ENCODE measurements at places on chromosomes 1 and 21.

- no peak for DNase-seq
Observed at GRCh38 chr1:47637111-47637685, 199.4 kb downstream of the FOXD2 start.

DNA sequence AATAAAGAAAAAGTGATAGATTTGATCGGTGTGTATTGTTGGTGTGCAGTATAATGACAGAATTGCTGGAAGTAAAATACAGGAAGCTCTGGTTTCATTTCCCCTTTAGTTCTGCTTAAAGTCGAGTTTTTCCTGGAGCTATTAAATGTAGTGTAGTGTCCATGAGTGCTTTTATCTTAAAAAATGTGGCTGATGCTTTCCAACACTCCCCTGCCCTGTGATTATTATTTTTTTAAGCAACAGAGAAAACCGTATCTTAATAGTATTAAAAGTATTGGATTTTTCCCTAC is 1.1 kb downstream of the LGALS8 start:
- no peak for DNase-seq

- DNase-seq, result no peak
Observed at GRCh38 chr1:72435025-72435424, 152.7 kb upstream of the NEGR1 start.

- no peak for DNase-seq
Observed at GRCh38 chr1:98405581-98406074, 255.9 kb upstream of the SNX7 start.

GRCh38 chr1:33234131-33234530 is 22.2 kb upstream of the ZNF362 start:
- no peak for DNase-seq

- DNase-seq, result no peak
Observed at GRCh38 chr21:34933609-34934335, 115.3 kb downstream of the RUNX1 start.

DNA sequence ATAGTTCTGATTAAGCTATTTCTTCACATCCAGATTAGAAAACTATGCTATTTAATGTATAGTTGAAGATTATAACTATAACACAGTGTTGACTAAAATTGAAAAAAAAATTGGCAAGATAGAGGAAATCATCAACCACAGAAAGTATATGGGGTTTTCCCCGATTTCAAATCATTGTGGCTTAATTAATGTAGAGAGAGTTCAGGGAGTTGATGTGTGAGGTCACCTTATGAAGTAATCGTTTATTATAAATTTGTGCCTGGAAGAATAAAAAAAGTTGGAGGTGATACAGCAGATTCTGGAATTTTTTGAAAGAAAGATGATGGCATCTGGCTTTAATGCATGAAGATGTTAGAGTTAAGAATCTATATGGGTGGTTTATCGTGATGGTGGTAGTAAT is 84.3 kb downstream of the PTGS2 start:
- no peak for DNase-seq

DNA sequence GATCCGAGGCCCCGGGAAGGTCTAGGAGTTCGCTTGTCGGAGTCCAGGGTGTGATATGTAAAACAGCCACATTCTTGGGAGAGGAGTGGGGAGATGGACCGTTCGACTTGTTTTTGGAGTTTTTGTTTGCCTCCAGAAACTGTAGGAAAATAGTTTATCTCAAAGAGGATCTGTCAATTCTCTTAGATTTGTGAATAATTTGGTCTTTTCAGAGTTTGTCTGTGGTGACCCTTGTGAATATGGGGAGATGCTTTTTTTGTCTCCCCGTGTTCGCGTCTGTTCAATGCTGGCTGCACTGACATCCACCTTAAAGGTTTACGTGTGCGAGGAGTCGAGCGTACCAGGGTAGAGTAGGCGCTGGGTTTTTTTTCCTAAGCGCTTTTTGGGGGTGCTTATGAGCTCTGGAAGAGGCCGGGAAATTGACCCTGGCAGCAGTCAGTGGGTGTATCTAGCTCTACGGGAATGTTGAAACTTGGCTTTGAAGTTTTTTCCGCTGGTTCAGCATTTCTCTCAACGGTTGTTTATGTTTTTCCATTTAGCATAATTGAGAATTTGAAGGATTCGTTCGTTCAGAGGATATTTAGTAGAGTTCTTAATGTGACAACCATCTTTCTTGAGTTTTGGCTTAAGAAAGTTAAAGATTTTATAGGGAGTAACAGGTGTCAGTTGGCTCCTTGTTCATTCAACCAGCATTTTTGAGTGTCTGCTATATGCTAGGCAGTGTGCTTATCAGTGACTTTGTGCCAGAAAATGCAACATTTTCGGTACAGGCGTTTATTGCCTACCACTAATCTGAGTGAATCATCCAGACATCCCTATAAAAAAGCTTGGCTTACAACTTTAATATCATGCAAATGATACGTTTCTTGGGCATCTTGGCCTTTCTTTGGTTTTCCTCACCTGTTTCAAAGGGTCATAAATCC is 1.2 kb downstream of the SZRD1 start:
- DNase-seq, result no peak

DNA sequence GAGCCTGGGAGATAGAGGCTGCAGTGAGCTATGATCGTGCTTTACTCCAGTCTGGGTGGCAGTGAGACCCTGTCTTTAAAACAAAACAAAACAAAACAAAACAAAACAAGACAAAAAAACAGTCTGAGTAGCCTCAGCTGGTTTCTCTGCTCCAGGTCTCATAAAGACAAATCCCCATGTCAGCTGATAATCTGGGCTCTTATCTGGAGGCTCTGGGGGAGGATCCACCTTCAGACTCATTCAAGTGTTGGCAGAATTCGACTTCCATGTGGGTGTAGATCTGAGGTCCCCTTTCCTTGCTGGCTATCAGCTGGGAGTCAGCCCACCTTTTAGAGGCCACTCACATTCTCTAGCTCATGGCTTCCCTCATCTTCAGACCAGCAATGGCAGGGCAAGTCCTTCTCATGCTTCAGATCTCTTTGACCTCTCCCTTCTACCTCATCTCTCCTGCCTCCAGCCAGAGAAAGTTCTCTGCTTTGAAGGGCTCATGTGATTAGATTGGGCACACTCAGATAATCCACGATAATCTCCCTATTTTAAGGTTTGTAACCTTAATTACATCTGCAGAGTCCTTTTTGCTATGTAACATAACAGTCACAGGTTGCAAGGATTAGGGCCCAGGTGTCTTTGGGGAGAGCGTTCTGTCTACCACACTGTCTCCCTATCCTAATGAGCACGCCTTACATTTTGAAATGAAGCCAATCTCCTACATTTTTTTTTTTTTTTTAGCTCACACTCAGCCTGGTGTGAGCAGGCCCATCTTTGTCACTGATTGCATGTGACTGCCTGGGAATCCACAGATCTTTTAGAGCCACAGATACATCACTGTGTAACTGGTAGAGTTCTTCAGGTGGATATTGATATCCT is 7.5 kb upstream of the PYCR2 start:
- no peak for DNase-seq

DNA sequence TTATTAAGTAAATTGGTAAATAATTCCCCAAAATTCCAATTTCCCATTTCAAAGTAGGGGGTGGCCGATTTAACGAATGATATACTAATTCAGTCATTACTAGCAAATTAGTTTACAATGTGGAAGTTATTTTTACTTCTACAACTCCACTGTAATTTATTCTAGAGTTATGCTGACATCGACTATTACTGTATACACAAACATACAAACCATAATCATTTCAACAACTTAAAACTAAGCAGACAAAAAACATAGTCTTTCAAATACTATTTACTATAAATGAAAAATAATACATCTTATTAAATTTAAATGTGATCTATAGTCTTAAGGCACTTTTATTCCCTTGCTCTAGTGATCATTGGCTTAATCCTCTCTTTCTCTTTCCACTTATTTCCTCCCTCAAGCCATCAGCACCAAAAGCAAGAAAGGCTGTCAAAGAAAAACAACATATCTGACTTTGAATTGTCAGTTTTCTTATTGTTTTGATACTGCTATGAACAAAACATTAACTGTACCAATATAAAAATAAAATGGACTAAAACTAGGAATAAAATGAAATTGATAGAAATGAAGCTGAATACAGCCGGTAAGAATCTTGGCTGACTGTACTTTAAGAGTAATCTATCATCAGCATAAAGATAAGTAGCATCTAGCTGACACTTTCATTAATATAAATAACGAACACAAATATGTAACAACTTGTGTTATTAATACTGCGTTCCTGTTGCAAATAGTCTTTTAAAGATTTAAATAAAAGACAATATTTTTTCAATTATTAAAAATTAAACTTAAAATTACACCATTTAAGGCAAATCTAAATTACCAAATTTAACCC is 4.1 kb downstream of the CDC42BPA start:
- DNase-seq, result no peak

Data from activated CD4-positive, alpha-beta T cell treated with anti-CD3 and anti-CD28 coated beads, Interleukin-2, amount 50 U/mL, for 1 hour (primary cell).